DND-41 (cell line): ENCODE measurements at places on chromosomes 12 and 14.

GRCh38 chr12:89327486-89328094, 24.7 kb downstream of the DUSP6 start:
- peaks cover 24% of the 10 kb centered on the region for H3K4me1 ChIP-seq
- H3K27me3 ChIP-seq: no peaks in the 10 kb centered on the region
- peak overlapping the region; percentile 2; the same call in 1 of the 2 replicates for H3K27ac ChIP-seq
- no peak overlapping the region for H3K4me3 ChIP-seq

DNA sequence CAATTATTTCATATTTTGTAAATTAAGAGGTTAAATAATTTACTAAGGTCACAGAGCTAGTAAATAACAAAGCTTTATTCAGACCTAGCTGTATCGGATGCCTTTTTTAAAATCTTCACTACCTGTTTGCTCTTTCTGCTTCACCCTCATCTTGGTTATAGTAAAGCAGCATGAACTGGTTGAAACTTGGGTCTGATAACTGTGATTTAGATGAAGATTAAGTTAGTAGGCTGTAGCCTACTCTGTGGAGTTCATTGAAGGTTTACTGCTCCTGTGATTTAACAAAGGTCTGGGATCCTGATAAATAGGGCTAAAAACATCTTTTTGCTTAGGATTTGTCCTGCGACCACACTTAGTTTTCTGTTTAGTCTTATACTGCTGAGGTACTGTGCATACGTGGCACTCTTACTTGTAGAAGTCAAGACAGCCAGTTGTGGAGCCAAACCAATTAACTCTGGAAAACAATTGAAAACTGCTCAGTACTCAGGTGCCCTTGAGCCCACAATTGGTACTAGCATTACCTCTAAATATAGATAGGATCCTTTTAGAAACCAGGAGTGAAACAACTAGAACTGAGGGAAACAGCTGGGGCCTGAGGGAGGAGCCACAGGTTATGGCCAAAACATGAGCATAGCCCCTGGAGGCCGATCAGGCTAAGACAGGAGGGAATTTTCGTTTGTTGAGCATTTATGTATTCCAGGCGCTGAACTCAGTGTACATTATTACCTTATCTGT, 2.3 kb downstream of the SPATS2 start:
- peaks cover 35% of the 10 kb centered on the region for H3K4me1 ChIP-seq
- no peak overlapping the region for H3K4me3 ChIP-seq
- H3K27me3 ChIP-seq: no peaks in the 10 kb centered on the region
- peaks cover 8% of the 10 kb centered on the region for H3K36me3 ChIP-seq
- H3K27ac ChIP-seq: no peak overlapping the region
- peak; percentile 26 for DNase-seq

GRCh38 chr14:89417091-89417464, at the start of gene FOXN3:
Gene FOXN3, minus strand, starts transcription at chr14:89417233. Its CDS starts 4,757 bp downstream, at chr14:89412476.
- peak within 1 kb of the TSS; percentile 72 for H3K4me3 ChIP-seq
- peak within 1 kb of the TSS; percentile 82 for H3K27ac ChIP-seq
- H3K27me3 ChIP-seq: no peaks in the 10 kb centered on the region
- H3K4me1 ChIP-seq: peaks cover 55% of the 10 kb centered on the region
- peak; percentile 91 for DNase-seq

GRCh38 chr12:14843425-14843887, at the start of gene ART4:
Gene ART4, minus strand, starts transcription at chr12:14843526. Its CDS starts 413 bp downstream, at chr12:14843113.
- H3K36me3 ChIP-seq: no peaks in the 10 kb centered on the region
- H3K4me3 ChIP-seq: no peak within 1 kb of the TSS
- peaks cover 11% of the 10 kb centered on the region for H3K4me1 ChIP-seq
- no peaks in the 10 kb centered on the region for H3K27me3 ChIP-seq
- no peak for DNase-seq

DNA sequence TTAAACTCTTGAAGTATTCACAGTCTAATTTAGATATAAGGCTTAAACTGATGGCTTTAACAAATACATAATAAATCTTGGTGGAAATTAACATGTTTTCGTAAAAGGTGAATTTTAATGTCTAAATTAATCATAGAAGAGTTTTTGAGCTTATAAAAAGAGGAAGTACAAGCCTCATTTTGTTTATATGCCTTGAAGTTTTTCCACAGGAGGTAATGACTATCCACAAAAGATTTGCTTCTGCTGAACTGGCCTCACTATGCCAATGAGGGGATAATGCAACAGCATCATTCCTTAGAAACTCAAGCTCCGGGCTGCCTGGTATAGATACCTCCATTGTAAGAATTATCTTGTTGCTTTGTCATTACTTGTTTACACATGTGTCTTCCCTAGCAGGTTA, 175.6 kb downstream of the DUSP6 start:
- H3K27me3 ChIP-seq: no peaks in the 10 kb centered on the region
- no peaks in the 10 kb centered on the region for H3K36me3 ChIP-seq
- H3K4me1 ChIP-seq: peaks cover 28% of the 10 kb centered on the region
- no peak for DNase-seq
- H3K27ac ChIP-seq: no peak overlapping the region

- H3K27ac ChIP-seq: no peak overlapping the region
- H3K27me3 ChIP-seq: no peaks in the 10 kb centered on the region
- no peak for DNase-seq
- no peaks in the 10 kb centered on the region for H3K36me3 ChIP-seq
- no peaks in the 10 kb centered on the region for H3K4me1 ChIP-seq
Observed at GRCh38 chr12:79298506-79298905, 392.3 kb downstream of the PAWR start.

DNA sequence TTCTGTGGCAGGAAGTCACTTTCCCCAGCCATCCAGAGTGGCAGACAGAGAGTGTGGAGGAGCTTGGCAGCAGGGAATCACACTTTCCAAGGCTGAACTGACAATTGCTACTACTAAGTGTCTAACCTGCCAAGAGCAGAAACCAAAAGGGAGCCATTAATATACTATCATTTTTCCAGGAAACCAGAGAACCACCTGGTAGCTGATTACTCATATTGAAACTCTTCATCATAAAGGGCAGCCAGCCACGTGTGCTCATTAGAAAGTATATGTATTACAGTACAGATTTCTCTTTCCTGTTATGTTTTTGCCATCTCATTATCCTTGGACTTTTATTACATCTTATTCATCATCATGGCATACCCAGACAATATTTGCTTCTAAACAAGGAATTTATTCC, 374.9 kb downstream of the GXYLT1 start:
- H3K27me3 ChIP-seq: no peaks in the 10 kb centered on the region
- no peaks in the 10 kb centered on the region for H3K36me3 ChIP-seq
- H3K27ac ChIP-seq: no peak overlapping the region
- DNase-seq: no peak
- H3K4me1 ChIP-seq: no peaks in the 10 kb centered on the region

GRCh38 chr12:78402366-78403134, 462.0 kb upstream of the SYT1 start:
- no peaks in the 10 kb centered on the region for H3K4me1 ChIP-seq
- no peaks in the 10 kb centered on the region for H3K27me3 ChIP-seq
- no peak overlapping the region for H3K4me3 ChIP-seq
- H3K27ac ChIP-seq: no peak overlapping the region
- no peak for DNase-seq

DNA sequence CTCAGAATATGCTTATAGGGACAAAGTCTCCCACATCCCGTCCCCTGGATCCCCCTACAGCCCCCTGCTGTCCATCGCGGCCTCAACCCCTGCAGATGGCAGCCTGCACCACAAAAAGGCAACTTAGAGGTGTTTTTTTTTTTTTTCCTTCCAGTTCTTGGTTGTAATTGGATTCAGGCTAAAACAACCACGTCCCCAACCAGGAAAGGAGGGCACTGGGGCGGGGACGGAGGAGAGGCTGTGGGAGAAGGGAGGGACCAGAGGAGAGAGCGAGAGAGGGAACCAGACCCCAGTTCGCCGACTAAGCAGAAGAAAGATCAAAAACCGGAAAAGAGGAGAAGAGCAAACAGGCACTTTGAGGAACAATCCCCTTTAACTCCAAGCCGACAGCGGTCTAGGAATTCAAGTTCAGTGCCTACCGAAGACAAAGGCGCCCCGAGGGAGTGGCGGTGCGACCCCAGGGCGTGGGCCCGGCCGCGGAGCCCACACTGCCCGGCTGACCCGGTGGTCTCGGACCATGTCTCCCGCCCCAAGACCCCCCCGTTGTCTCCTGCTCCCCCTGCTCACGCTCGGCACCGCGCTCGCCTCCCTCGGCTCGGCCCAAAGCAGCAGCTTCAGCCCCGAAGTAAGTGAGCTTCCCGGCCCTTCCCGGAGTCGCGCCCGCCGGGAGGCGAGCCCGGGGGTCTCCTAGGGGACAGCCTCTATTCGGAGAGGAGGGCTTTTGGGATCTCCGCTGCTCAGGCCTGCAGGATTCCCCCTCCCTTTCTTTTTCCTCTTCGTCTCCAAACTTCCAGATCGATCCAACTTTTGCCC, at the start of gene MMP14:
Gene MMP14, plus strand, starts transcription at position 285 of the 813 bp plus-strand sequence. Its CDS starts 233 bp downstream, at position 518.
- H3K36me3 ChIP-seq: peaks cover 28% of the 10 kb centered on the region
- H3K4me1 ChIP-seq: peaks cover under 1% of the 10 kb centered on the region
- no peaks in the 10 kb centered on the region for H3K27me3 ChIP-seq
- H3K27ac ChIP-seq: no peak within 1 kb of the TSS
- no peak within 1 kb of the TSS for H3K4me3 ChIP-seq

GRCh38 chr12:78793491-78793890, 71.1 kb upstream of the SYT1 start:
- no peak for DNase-seq
- H3K4me1 ChIP-seq: peaks cover 17% of the 10 kb centered on the region

GRCh38 chr12:69136931-69137613, 102.3 kb upstream of the CPSF6 start:
- no peaks in the 10 kb centered on the region for H3K4me1 ChIP-seq
- no peak overlapping the region for H3K4me3 ChIP-seq
- H3K27ac ChIP-seq: no peak overlapping the region
- H3K27me3 ChIP-seq: no peaks in the 10 kb centered on the region
- no peak for DNase-seq
- H3K36me3 ChIP-seq: no peaks in the 10 kb centered on the region

- H3K4me3 ChIP-seq: peak overlapping the region; percentile 6; the same call in 1 of the 2 replicates
- peaks cover 47% of the 10 kb centered on the region for H3K4me1 ChIP-seq
- no peak overlapping the region for H3K27ac ChIP-seq
Observed at GRCh38 chr12:4268329-4269181, 5.0 kb upstream of the CCND2 start.

DNA sequence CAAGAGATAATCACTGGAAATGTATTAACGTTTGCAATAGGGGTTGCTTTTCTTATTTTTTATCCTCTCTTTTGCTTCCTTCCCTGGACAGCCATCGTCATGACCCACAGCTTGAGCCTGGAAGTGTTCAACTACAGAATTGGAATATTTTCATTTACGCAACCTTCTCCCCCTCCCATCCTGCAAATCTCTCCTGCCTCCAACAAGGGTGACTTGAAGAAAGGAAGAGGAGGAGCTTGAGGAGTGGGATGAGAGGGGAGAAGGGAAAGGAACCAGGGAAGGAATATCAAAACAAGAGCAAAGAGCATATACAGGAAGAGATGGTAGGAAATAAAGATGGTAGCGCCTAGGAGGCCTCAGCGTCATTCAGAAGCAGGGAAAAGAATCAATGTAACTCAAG, 1.6 kb upstream of the MANSC4 start:
- DNase-seq: no peak
- H3K27me3 ChIP-seq: no peaks in the 10 kb centered on the region
- peaks cover 33% of the 10 kb centered on the region for H3K36me3 ChIP-seq
- peaks cover 65% of the 10 kb centered on the region for H3K4me1 ChIP-seq
- peak overlapping the region; percentile 78 for H3K4me3 ChIP-seq

GRCh38 chr12:29273178-29273843, 107.7 kb downstream of the ERGIC2 start:
- DNase-seq: no peak
- H3K27me3 ChIP-seq: no peaks in the 10 kb centered on the region
- no peak overlapping the region for H3K27ac ChIP-seq
- H3K4me1 ChIP-seq: no peaks in the 10 kb centered on the region
- H3K4me3 ChIP-seq: no peak overlapping the region

DNA sequence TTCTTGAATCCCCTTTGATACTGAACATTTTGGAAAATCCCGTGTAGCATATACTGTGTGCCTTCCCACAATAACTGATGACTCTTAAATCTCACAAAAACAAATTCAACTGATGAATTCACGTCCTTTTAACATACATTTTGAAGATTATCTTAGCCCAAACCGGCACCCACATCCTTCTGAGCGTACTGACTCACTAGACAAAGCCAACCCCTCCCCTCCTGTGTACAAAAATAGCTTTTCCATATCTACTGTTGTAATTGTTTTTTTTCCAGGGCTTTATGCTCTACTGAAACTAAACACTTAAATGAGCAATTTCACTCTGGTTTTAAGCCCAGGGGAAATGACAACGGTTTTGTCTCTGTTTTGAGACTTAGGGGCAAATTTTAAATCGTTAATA, 109.4 kb upstream of the ATF7IP start:
- H3K27ac ChIP-seq: no peak overlapping the region
- no peaks in the 10 kb centered on the region for H3K36me3 ChIP-seq
- H3K4me1 ChIP-seq: peaks cover 20% of the 10 kb centered on the region
- H3K4me3 ChIP-seq: no peak overlapping the region
- no peak for DNase-seq

GRCh38 chr12:76032043-76032981, 736 bp upstream of the PHLDA1 start:
- H3K27ac ChIP-seq: peak overlapping the region; percentile 82
- no peaks in the 10 kb centered on the region for H3K27me3 ChIP-seq
- H3K36me3 ChIP-seq: no peaks in the 10 kb centered on the region; the same call in 1 of the 2 replicates
- H3K4me3 ChIP-seq: peak overlapping the region; percentile 74

- H3K27ac ChIP-seq: no peak overlapping the region
- peaks cover 3% of the 10 kb centered on the region for H3K27me3 ChIP-seq
- no peak for DNase-seq
- no peaks in the 10 kb centered on the region for H3K36me3 ChIP-seq
Observed at GRCh38 chr14:58071341-58071740, 80.7 kb downstream of the ARMH4 start.

DNA sequence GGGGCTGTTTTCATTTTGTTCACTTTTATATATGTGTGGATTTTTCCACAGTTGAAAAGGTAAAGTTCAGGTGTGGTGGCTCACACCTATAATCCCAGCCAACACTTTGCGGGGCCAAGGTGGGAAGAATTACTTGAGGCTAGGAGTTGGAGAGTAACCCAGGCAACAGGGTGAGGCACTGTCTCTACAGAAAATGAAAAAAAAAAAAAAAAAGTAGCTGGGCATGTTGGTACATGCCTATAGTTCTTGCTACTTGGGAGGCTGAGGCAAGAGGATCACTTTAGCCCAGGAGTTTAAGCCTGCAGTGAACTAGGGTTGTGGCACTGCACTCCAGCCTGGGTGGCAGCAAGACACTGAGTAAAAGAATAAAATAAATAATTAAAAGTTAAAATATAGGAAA, 326.5 kb downstream of the NAV3 start:
- no peaks in the 10 kb centered on the region for H3K27me3 ChIP-seq
- no peaks in the 10 kb centered on the region for H3K36me3 ChIP-seq
- no peak overlapping the region for H3K4me3 ChIP-seq
- no peak overlapping the region for H3K27ac ChIP-seq
- no peaks in the 10 kb centered on the region for H3K4me1 ChIP-seq
- no peak for DNase-seq

GRCh38 chr14:91396959-91397815, 20.4 kb downstream of the CCDC88C start:
- peaks cover 50% of the 10 kb centered on the region for H3K4me1 ChIP-seq
- peak; percentile 90 for DNase-seq
- H3K36me3 ChIP-seq: peaks cover 10% of the 10 kb centered on the region
- peak overlapping the region; percentile 47 for H3K4me3 ChIP-seq
- H3K27ac ChIP-seq: peak overlapping the region; percentile 74

DNA sequence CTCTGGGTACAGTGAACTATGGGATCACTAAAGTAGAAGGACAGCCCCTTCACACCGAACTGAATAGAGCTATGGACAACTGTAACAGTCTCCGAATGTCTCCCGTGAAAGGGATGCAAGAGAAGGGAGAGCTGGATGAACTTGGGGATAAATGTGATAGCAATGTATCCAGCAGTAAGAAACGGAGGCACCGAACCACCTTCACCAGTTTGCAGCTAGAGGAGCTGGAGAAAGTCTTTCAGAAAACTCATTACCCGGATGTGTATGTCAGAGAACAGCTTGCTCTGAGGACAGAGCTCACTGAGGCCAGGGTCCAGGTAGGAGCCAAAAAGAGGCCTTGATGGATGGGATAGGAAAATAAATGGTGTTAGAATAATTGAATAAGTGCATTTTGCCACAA, 3.5 kb downstream of the ALX1 start:
- DNase-seq: no peak
- no peaks in the 10 kb centered on the region for H3K4me1 ChIP-seq
- H3K27me3 ChIP-seq: no peaks in the 10 kb centered on the region
